NCI-H2029 (cell line): ENCODE measurements at places on chromosomes 7 and 10.

GRCh38 chr7:2893411-2893861, 49.3 kb upstream of the GNA12 start:
- DNase-seq: no peak

DNA sequence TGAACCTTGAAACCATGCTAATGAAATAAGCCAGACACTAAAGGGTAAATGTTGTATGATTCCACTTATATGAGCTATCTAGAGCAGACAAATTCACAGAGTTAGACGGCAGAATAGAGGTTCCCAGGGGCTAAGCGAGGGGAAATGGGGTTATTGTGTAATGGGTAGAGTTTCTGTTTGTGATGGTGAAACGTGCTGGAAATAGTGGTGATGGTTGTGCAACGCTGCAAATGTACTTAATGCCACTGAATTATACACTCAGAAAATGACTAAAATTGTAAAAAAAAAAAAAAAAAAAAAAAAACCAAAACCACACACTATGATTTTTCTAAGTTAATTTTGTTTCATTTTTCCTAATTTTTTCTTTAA, 30.0 kb downstream of the SFXN4 start:
- no peak for DNase-seq

DNA sequence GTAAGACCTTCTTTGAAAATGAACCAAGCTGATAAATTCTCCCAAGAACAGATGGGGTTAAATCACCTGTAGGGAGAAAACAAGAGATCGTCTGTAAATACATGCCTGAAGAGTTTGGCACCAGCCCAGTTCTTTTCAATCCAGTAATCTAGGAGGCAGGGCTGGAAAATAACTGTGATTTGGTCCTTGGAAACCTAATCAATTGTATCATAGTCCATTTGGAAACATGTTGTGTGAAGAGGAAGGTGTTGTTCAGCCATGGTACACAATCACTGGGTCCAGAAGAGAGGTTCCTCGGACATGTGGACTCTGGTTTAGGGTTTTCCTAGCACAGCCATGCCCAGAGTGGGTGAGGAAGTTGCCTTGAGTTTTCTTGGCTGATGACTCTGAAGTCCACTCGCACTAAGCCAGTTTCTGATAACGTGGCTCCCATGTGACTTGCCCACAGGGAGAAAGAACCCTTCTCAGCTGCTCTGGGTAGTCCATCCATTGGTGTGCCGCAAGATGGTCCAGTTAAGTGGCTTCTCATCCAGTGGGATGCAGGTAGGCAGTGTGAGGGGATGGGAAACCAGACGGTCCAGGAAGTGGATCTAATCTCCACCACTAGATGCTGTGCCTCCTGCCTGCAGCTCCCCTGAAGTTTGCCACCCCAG, 5.1 kb downstream of the BLNK start:
- peak; percentile 13 for DNase-seq

DNA sequence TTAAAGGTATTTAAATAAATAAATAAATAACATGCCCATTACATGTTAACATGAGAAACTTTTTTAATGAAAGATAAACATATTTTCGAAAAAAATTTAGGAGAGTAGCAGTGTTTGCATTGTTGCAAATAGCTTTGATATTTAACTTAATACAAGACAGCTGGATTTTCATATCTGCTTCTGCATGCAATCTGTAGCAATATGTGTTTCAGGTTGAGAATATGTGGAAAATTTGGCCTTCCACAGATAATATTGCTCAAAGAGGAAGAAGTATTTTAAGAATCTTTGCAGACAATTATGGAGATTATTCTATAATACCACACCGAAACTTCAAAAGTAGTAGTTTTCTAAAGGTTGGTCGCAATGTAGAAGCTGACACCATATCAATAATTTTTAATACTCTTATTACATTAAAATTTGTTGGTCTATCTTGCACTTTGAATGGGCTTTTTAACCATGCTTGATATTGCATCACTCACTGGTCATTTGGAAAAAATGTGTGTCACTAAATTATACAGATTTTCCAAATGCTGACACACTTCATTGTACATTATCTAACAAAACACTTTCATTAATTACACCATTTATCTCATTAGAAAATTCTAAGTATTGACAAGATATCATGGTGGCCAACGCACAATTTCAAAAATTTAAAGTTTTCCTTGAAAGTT, 229.8 kb upstream of the HDAC9 start:
- DNase-seq: no peak

GRCh38 chr10:75764974-75765788, 333.8 kb downstream of the LRMDA start:
- DNase-seq: no peak

DNA sequence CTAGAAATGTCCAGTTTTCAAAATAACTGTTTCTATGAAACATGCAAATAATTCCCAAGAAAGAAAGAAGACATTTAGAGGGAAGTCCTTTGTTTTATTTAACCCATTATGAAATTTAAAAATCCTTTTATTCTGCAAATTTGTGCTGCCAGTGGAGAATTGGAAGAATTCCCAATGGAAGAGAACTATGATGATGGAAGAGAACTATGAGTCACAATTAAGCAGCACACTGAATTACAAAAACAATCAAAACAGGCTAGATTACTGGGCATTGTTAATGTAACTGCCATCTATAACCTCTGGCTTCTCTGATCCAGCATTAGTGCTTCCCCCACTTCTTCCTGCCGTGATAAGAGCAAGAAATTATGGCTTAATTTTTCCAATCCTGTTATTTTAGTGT, 126.2 kb upstream of the FEZF1 start:
- no peak for DNase-seq

DNA sequence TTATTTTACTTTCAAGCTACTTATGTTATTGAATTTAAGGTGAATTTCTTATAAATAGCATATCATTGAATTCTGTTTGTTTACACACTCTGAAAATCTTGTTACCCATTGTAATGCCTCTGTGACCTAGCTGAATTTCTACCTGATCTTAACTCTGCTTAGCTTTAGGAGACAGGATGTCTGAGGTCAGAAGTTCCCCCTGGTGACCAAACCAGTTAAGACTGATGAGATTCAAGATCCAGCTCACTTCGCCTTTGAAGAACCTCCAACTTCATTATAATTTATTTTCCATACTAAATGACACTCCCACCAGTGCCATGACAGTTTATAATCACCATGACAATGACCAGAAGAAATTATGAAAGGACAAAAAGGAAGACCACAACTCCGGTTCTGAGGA, 213.4 kb upstream of the CDC14C start:
- no peak for DNase-seq
